SK-N-DZ (cell line): ENCODE measurements at places on chromosomes 6 and 20.

DNA sequence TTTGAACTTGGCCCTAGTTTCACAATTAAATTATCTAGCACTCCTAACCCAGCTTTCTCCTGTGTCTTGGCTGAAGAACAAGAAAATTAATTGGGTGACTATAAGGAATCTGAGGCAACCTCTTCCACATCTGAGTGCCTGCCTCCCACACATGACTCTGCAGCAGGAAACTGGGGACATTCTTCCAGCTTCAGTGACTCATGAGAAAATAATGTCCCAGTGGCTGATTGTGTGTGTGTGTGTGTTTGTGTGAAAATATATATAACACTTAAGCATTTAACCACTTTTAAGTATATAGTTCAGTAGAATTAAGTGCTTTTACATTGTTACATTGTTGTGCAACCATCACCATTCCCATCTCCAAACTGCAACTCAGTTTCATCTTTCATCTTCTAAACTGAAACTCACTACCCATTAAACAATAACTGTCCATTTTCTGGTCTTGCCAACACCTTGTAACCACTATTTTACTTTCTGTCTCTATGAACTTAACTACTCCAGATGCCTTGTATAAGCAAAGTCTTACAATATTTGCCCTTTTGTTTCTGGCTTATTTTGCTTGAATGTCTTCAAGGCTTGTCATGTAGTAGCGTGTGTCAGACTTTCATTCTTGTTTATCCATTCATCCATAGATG lies 8.7 kb downstream of the TRIM38 start:
- DNase-seq = no peak

DNA sequence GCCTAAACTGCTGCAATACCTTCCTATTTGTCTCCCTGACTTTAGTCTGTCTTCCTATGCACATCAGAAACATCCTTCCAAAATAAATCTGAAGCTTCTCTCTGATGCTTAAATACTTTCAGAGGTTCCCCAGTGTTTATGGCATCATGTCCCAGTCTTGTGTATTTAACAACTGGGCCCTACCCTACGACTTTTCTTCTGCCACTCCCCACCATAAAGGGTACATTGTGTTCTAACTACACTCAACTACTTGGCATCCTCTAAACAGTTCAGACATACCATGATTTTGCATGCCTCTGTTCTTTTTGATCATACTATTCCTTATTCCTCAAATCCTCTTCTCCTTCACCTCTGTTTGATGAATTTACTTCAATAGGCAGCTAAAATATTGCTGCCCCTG lies 143.0 kb upstream of the KCNK16 start:
- no peak for DNase-seq

DNA sequence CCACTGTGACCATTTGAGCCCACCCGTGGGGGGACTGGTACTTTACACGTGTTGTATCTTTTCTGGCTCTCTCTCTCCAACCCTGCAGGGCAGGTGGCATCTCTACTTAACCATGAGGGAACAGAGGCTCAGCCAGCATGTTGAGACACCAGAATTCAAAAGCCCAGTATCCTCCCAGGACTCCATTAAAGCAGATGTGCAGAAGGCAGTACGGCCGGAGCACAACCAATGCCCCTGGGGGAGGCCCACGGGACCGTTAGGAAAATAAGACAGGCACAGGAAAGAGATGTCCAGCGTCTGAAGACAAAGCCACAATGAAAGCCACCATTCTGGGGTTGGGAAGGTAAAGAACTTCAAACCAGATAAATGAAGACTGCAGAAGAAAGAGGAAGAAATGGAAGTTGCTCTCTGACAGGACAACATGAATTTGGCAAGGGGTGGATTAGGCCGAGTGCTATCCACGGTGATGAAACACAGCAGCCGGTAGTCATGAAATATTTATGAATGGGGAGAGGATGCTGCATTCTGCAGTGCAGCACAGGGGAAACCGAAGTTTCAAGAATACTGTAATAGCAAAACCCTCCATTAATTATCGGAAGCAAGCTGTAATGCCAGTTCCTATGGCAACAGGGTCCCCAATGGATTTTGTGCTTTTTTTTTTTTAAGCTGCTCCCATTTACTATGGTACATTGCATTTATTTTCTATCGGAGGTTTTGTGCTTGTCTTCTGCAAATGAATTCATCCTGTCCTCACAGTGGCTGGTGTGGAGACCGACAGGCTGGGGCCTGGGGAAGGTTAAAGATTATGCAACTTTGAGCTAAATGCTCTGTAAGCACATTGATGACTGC lies 179.4 kb downstream of the NRN1 start:
- DNase-seq = no peak

GRCh38 chr6:1678201-1678600 lies 68.5 kb downstream of the FOXC1 start:
- DNase-seq = peak; percentile 45

DNA sequence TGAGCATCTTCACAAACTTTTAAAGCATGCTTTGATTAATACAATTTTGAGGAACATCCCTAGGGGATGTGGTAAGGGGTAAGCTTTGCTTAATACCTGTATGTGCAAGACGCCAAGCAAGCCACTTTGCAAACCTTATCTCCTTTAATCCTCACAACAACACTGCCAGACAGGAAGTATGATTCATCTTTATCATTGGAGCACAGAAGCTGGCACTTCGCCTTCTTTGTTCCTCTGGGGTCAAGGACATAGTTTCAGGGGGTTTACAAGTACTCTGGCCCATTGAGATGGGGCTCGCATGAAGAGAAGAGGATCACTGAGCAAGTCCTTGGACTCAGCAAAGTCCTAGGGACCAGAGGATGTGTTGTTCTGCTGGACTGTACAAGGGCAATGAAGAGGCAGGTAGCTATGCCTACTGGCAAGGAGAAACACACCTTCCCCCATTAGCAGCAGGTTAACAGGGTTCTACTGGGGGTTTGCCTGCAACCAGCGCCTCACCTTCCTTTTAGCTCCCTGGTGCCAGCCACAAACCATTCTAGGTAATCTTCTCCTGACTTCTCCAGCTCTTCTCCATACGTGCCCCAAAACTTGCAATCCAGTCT lies 8.8 kb downstream of the TMEM244 start:
- DNase-seq = no peak

GRCh38 chr20:64212755-64213154 lies 42.8 kb upstream of the PCMTD2 start:
- DNase-seq = no peak

DNA sequence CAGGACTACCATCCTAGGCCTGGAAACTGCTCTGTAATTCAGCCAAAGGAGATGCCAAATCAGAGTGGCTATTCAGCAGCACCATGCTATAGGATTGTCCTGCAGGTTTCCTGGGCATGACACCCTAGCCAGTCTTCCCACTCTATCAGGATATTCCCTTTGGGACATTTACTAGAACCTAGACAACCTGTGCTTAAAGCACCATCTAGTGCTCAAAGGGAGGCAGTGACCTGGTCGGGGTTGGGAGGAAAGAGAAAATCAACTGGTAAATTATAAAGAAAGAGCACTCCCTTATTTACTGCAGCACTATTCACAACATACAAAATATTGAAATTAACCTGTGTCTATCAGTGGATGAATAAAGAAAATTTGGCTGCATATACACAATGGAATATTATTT lies 67.2 kb upstream of the SMLR1 start:
- DNase-seq = no peak

DNA sequence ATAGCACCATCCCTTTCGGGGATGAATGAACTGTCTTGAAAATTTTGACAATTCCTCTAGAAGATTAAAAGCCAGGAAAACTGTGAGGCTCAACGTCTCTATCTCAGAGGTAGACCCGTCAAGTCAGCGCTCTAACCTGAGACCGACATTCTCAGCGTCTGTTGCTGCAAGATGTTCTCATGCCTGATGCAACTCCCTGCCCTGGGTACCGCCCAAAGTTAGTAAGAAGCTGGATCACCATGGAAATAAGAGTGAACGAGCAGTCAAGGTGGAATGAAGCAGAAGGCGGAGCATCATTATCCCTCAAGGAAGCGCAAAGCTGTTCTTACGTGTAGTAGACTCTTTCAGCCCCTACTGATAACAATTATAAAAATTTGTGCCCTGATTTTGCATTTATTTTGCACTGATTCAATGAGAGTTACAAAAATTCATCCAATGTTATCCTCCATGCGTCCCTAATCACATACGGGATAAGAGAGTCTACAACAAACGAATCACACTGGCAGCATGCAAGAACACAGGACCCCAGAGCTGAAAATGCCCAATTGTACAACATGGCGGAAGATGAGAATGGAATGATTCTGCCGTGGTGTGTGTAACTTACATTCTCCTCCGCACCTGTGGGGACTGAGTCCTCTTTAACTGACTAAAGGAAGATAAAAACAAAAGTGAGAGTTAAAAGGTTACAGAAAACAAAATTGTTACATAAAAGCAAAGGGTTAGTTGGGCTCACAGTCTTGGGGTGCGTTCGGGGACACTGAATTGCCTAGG lies 95.4 kb downstream of the BCAS1 start:
- DNase-seq = no peak

GRCh38 chr6:47698342-47698787 lies at the start of gene ADGRF4:
TSS of gene ADGRF4 (plus strand) at chr6:47698580. CDS start at chr6:47707246, 8,666 bp downstream.
- no peak for DNase-seq

DNA sequence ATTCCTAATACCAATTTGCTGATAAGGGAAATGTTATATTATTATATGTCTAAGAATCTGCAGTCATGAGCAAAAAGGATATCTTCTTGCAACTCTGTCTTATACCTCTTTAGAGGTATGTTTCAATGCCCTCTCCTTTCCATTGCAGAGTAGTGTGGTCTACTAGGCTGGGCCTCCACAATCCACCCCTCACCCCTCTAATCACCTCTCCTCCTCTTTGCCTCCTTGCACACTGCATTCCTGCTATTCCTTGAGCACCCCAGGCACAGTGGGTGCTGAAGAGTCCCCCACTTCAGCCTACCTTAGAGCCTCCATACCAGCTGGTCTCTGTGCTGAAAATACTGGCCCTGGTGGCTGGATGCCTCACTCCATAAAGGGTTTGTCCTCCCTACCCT lies 26.9 kb downstream of the ARMC2 start:
- no peak for DNase-seq

DNA sequence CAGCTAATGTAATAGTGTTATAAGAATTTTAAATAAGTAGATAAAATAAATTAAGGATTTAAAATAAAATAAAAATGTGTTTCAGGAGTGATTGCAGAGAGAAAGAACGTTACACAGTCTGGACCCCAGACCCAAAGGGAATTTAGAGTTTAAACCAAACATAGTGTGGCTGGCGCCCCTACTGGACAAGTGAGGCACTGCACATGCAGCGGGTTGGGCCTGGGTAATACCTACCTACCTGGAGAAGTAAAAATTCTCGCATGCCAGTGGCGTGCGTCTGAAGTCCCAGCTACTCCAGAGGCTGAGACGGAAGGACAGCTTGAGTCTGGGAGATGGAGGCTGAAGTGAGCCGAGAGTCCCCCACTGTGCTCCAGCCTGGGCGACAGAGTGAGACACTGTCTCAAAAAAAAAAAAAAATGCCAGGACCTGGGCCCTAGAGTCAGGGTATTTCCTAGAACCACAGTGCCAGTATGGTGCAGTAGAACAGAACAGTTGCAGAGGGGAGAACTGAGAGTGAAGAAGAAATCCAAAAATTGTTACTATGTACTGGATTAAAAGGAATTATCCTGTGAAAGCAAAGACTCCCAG lies 71.4 kb upstream of the TCF21 start:
- DNase-seq = peak; percentile 19

- DNase-seq = peak; percentile 21
These were observed 46.7 kb downstream of the SLC24A3 start for GRCh38 chr20:19259141-19259591.

DNA sequence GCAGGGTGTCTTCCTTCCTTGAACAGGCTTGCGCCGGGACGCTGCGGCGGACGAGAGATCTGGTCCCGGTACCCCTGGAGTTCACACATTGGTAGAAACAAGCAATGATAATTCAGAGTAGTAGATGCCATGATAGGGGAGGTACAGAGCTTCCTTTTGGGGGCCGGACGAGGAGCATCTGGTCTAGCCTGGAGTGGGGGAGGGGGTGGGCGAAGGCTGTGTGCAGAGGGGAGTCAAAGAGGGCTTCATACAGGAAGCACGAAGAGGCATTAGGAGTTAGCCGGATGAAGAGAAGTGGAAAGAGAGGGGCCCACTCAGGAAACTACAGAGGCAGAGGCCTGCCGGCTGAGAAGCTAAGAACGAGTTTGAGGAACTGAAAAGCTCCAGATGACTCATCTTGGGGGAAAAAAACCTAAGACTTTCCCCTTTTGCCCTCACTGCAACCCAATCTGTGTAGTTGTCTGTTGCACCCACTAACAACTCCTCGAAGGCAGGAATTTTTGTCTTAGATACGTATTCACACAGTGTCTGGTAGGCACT lies 611 bp downstream of the CNPY3 start:
- DNase-seq = no peak

- DNase-seq = no peak
These were observed 495.0 kb upstream of the NRSN1 start for GRCh38 chr6:23630726-23631635.

GRCh38 chr6:68724060-68724459 lies 89.0 kb downstream of the ADGRB3 start:
- DNase-seq = peak; percentile 56

GRCh38 chr20:41339957-41340326 lies 679 bp upstream of the LPIN3 start:
- peak; percentile 77 for DNase-seq

DNA sequence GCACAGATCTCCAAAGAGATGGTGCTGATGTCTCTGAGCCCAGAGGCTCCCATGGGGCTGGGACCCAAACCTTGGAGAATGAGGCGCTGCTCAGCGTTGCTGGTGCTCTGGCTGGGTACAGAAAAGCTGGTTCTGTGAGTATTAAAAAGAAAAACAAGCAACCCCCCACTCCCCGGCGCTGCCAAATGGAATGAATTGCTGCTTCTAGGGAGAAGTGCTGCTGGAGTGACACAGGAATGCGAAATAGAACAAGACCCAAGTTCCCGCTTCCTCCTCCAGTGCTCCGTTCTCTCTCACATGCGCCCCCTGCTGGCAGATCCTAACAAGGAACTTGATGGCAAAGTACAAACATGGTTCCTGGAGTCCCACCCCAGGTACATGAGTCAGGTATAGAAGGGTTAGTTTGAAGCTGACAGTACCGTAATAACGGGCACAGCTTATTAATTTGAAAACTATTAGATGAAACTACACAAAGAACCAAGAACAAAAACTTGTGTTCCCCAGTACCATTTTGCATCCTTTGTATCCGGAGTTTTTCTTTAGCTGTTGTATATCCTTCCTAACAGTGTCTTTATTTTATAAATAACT lies 2.1 kb upstream of the DDX27 start:
- peak; percentile 92 for DNase-seq

DNA sequence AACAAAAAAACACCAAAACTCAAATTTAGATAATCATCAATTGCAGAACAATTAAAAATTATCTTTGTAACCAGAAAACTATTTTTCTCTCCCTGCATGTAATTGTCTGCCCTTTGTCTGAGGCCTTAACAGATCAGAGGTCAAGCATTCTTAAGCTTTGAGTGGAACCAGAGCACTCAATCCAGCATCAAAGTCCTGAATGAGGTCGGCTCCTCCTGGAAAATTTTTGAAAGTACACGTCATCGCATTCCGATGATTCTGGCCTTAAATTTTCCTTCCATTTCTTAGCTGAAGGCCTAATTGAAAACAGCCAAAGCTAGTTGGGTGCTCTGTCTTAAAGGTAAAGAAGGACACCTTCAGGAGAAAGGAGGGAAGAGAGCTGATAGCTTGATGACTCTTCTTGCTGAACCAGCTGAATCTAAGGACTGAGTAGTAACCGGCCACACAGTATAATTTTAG lies 510.2 kb upstream of the SULF2 start:
- DNase-seq = peak; percentile 97
